NCI-H1694 treated with DMSO at 0.1 percent for 48 hours (cell line): ENCODE measurements at places on chromosomes 6 and 20.

GRCh38 chr6:36735110-36736071, 37.8 kb downstream of the RAB44 start:
- DNase-seq, result no peak

DNA sequence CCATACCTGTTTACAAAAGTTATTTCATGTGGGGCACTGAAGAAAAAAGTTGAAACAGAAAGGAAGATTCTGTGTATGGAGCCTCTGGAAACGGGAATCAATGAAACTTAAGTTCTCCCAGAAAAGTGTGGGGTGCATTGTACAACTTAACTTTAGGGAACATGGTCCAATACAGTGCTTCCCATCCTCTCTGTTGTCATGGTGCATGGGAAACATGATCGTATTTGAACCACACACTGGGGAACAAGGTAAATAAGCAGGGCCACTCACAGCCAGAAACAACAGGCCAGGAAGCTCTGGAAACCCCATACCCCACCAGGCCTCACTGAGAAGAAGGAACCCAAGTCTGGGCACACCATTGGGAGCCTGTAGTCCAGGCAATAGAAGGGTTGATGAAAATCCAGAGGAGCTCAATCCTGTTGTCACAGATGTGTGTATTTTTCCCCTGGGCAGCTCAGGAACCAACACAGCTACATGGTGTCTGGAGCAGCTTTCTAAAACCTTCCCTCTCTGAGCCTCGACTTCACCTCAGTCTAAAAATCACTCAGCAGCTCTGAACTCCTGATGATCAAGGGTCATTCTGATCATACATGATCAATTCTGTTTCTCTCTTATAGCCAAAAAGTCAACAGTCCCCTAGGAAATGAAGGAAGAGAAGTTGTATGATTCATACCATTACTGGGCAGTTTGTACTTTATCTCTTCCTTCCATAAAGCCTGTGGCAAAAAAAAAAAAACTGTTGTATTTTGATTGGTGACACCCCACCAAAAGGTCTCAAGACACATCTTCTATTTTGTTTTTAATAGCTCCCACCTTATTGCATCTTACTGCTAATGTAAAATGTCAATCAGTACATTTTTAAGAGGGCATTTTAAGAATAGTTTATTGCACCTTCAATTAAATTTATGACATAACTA, 198.5 kb upstream of the TAB2 start:
- no peak for DNase-seq

DNA sequence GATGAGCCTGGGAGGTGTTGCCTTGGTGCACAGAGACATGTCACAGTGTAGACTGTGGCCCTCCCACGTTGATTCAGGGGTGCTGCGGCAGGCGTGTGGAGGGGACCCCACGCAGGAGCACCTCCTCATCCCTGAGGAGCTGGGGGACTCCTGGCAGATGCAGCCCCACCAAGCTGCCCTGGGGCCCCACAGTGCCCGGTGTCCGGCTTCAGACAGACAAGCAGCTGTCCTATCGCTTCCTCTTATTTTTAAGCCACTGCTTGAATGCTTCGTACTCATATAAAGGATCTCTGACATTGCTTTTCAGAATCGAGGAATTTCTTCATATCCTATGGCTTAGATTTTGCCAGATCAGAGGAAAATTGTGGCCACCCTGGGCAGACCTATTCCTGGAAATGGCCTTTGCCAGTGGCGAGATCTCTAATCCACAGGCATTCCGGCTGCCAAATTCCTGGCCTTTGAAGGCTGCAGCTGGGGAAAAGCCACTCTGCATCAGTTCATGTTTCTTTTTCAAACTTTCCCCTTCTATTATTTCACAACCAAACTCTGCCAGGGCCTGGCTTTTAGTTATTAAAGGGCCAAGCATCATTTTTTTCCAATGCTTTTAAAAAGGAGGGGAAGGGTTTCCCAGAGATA, 337.0 kb downstream of the THBS2 start:
- no peak for DNase-seq

- DNase-seq, result no peak
These were observed 187.6 kb downstream of the CD83 start for GRCh38 chr6:14305131-14305530.

GRCh38 chr6:99613409-99613704, 6.7 kb downstream of the PRDM13 start:
- peak; percentile 35 for DNase-seq

- no peak for DNase-seq
These were observed 232.8 kb upstream of the QKI start for GRCh38 chr6:163181666-163182180.
